Thoracic aorta endothelial cell (primary cell): ENCODE measurements at places on chromosomes 6 and 20. TPM values are rescaled to one million over a fixed set of nuclear protein-coding genes. Genes with fewer than 3 reads are reported as not detected.

The COL9A1 gene
- total RNA-seq, result not detected in 2 replicates

The OLIG3 gene
- total RNA-seq, result not detected in 2 replicates

The NKX2-4 gene
- total RNA-seq, result not detected in 2 replicates

The PTCRA gene
- not detected in 2 replicates for total RNA-seq
